Hypothalamus (tissue), 51 donors: ENCODE measurements at places on chromosomes 6 and 20.

DNA sequence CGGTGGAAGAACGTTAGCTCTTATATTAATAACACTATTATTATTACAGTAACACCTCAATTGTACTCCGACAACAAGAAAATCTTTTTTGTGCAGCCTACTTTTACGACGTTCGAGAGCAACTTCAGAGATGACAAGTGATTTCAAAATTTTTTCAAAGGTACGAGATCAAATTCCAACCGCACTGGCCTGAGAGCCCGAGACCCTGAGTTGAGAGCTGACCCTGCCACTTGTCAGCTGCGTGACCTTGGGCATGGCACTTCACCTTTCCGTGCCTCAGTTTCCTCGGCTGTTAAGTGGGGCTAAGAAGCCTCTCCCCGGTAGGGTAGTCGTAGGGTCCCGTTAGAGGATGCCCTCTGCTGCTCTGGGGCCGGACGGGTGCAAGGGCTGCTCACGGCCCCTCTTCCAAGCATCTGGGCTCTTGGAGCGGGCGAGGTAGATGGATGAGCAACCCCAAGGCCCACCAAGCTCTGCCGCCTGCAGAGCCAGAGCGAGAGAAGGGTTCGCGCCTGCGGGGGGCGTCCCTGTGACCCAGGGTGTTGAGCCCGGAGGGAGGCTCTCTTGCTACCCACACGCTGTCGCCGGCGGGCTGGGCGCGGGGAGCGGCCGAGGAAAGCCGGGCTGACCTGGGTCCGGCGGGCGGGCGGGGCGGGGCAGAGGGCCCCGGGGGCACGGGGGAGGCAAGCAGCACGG is 510 bp downstream of the NDRG3 start:
- no peak for DNase-seq

GRCh38 chr6:77040568-77041195 is 422.6 kb downstream of the HTR1B start:
- DNase-seq, result no peak

DNA sequence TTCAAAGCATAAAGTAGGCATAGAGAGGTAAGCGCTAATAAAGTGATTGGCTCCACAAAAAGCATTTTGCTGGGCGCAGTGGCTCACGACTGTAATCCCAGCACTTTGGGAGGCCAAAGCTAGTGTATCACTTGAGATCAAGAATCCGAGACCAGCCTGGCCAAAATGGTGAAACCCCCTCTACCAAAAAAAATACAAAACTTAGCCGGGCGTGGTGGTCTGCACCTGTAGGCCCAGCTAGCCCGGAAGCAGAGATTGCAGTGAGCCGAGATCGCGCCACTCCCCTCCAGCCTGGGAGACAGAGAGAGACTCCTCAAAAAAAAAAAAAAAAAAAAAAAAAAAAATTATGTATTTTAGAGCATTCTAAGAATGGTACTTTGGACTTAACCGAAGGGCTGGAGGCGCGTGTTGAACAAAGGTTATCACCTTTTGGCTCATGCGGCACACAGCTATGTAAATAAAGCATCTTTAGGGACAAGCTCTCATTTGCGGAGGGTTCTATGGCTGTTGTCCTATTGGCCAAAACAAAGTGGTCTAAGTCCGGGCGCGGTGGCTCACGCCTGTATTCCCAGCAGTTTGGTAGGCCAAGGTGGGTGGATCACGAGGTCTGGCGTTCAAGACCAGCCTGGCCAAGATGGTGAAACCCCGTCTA is 17.4 kb downstream of the HFE start:
- no peak for DNase-seq

- DNase-seq, result no peak
Measured at GRCh38 chr20:57611586-57612311, 8.5 kb downstream of the ZBP1 start.

DNA sequence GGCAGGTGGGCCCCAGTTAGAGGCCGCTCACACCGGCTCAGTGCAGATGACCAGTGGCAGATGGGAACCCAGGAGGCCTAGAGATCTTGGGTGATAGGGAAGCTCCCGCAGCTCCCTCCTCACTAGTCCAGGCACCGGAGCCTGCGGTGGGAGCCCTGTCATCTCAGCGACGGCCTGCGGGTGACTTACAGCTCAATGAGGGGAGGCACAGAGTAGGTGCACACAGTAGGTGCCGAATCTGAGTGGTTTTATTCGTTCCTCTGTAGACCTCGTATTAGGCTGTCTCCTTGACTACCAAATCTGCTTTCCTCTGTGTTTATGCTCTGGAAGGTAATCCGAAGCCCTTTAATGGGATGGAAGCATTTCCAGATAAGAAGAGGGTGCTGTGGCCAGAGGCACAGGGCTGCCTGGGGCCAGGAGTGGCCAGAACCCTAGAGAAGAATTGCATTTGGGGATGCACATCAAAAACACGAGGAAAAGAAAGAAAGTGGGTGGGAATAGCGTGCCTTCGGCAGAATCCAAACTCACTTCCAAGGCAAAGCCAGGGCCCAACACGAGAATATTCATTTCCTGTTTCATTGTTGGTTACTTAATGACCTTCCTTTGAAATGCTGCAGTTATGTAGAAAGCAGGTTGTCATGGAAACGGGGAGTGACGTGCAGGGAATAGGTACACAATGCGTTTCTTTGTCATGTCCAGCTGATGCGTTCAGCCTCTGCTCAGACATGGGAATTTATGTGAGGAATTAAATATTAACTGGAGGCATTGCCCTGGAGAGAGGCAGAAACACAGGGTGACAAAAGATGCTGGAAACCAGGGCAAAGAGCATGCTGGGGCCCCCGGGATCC is 24.7 kb downstream of the MYT1 start:
- peak; percentile 46 for DNase-seq

DNA sequence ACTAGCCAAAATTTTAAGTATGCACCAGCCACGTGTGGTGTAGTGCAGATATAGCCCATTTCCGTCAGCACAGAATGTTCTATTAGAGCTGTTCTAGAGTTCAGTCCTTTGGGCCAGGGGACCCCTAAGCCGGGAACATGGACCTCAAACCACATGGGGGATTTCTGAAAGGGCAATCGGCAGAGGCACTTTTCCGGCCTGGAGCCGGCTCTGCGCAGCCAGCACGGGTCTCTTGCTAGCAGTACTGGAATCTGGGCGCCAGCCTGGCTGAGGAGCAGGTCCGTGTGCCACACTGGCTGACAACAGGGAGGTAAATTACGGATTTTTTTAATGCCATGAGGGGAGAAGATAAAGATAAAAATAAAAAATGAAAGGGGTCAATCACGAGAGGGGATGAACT is 120.5 kb downstream of the SULF2 start:
- no peak for DNase-seq

GRCh38 chr6:170222498-170223471 is 68.1 kb downstream of the DLL1 start:
- no peak for DNase-seq

GRCh38 chr6:111804627-111805235 is 68.5 kb downstream of the FYN start:
- no peak for DNase-seq

- no peak for DNase-seq
Measured at GRCh38 chr6:48429021-48429420, 318.0 kb upstream of the PTCHD4 start.

DNA sequence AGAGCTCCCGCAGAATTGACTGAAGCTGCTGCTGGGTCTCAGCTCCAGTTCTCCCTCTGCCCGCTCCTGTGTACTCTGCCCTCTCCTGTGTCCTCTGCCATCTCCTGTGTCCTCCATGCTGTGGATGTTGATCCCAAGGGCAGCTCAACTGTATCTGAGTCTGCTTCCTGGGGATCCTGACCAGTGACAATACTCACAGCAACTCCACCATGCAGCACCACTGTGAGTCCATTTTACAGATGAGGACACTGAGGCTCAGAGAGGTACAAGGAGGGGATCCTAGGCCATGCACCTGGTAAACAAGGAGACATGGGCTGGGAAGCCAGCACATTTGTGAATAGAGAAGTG is 8.6 kb downstream of the TP53RK start:
- DNase-seq, result no peak

DNA sequence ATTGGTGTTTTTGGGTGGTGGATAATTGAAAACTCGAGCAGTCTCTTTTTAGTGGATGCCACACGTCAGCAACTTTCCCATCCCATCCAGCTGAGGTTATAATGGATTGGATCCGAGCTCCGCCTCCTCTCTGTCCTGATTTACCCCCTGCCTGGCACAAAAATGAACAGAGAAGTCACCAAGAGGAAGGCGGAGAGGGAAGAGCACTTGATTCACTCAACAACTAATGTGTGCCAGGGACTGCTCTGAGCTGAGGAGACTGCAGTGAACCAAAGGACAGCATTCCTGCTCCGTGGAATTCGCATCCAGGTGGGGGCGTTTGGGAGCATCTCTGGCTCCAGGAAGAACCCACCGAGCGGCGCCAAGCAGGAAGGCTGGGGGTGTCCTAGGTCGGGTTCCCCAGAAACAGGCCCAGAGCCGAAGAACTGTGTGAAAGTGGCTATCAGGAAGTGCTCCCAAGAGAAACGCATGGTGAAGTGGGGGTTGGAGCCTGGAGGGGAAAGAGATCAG is 95.8 kb upstream of the NAA20 start:
- no peak for DNase-seq

DNA sequence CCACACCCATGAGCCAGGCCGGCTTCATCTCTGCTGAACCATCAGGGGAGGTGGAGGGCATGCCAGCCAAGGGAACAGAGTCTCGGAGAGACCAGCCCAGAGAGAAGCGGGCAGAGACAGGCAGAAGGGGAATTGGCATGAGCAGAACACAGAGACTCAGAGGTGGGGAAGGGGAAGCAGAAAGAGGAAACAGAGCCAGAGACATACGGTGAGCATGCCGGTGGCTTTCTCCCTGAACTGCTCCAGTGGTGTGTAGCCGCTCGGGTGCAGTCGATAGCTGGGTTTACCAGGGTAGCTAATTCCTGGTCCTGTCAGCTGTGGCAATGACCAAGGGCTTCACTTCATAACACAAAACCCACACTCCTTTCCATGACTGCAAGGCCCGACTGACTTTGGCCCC is 83.6 kb upstream of the CCDC167 start:
- DNase-seq, result no peak

DNA sequence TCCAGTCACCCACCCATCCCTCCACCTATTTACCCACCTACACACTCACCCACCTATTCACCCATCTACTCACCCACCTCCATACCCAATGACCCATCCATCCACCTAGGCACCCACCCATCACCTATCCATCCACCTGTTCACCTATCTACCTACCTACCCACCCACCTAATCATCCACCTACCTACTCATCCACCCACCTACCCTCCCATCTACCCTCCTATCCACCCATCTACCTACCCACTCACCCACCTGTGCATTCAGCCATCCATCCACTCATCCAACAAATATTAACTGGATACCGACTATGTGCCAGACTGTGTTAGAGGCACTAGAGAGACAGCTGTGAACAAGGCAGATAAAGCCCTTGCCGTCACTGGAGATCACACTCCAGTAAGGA is 40.3 kb downstream of the RSPO4 start:
- DNase-seq, result no peak

DNA sequence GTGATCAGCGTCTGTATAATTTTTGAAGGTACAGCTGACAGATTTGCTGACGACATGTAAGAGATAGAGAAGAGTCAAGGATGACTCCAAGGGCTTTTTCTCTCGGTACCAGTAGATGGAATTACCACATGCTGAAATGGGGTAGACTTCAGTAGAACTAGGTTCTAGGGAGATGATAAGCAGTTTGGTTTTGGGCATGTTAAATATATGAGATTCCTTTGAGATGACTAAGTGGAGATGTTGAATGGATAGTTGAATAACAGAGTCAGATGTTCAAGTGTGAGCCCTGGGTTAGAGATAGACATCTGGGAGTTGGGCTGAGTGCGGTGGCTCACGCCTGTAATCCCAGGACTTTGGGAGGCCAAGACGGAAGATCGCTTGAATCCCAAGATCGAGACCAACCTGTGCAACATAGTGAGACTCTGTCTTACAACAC is 50.0 kb downstream of the PHF20 start:
- DNase-seq, result no peak

- DNase-seq, result no peak
Measured at GRCh38 chr6:15960740-15961634, 167.9 kb upstream of the MYLIP start.

- DNase-seq, result no peak
Measured at GRCh38 chr6:27096834-27097511, 150.5 kb upstream of the PRSS16 start.

DNA sequence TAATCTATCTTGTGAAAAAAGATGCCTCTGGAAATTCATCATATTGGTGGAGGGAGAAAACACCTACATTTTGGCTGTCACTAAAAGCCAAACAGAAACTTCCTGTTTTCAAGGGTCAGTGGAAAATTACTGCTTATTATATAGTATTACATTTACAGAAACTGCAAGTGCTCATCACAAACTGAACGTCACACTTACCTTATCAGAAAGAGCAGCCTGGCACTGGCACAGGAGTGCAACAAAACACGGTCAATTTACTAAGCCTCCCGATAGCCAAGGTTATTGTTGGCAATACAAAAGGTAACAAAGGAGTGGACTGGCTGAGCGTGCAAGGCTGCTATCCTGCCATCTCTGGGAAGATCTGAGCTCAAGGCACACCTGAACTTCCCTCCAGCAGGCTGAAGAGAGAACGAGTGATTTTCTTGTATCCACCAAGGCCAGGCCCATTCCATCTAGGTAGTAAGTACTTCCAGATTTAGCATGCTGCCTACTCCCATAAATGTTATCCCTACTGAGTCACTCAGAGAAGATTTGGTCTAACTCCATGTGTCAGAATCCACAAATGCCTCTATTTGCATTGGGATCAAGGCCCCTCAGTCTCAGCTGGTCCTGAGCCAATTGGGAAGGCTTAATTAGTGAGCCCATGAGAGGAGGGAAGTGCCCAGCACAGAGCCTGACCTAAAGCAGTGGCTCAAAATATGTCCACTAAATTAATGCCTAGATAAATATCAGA is 399.8 kb downstream of the BTBD9 start:
- no peak for DNase-seq

GRCh38 chr6:68343901-68344300 is 291.2 kb upstream of the ADGRB3 start:
- DNase-seq, result no peak

- no peak for DNase-seq
Measured at GRCh38 chr6:36818756-36819155, 20.5 kb downstream of the CPNE5 start.

GRCh38 chr6:100342830-100343229 is 121.9 kb downstream of the SIM1 start:
- no peak for DNase-seq

GRCh38 chr6:132858750-132859149 is 44.4 kb downstream of the RPS12 start:
- no peak for DNase-seq

GRCh38 chr6:33064723-33065122 is 8.7 kb downstream of the HLA-DPA1 start:
- DNase-seq, result no peak

- DNase-seq, result no peak
Measured at GRCh38 chr6:167532410-167533288, 207.8 kb downstream of the TTLL2 start.
